Smooth muscle cell of the coronary artery (primary cell): ENCODE measurements at places on chromosomes 16 and 17. TPM values are rescaled to one million over a fixed set of nuclear protein-coding genes. Genes with fewer than 3 reads are reported as not detected.

The ACSM2A gene
- not detected in 2 replicates for total RNA-seq

The TBC1D3I gene
- 0.08 TPM in 1 of 2 replicates, not detected in the other for total RNA-seq

The TEX14 gene
- 0.08 TPM in 1 of 2 replicates, not detected in the other for total RNA-seq

The MT4 gene
- not detected in 2 replicates for total RNA-seq

The KRTAP2-3 gene
- total RNA-seq = not detected in 2 replicates

The SCGB1C2 gene
- not detected in 2 replicates for total RNA-seq

The SPNS3 gene
- total RNA-seq = not detected in 2 replicates

The FBXW10 gene
- under 0.01 TPM in 1 of 2 replicates, not detected in the other for total RNA-seq

The TLCD1 gene
- 4.4 and 5.3 TPM in 2 replicates for total RNA-seq

The PIRT gene
- total RNA-seq = not detected in 2 replicates

The HES7 gene
- total RNA-seq = not detected in 2 replicates

The KRTAP4-4 gene
- not detected in 2 replicates for total RNA-seq

The SGCA gene
- 1.8 and 8.4 TPM in 2 replicates for total RNA-seq

The CCL7 gene
- total RNA-seq = 0.70 TPM in 1 of 2 replicates, not detected in the other

The CREBBP gene
- total RNA-seq = 9.7 and 11.3 TPM in 2 replicates

The SPN gene
- under 0.01 TPM in 1 of 2 replicates, not detected in the other for total RNA-seq

The LGALS9 gene
- total RNA-seq = 1.5 and 3.0 TPM in 2 replicates

The SMPD3 gene
- not detected in 2 replicates for total RNA-seq

The KRT28 gene
- not detected in 2 replicates for total RNA-seq

The TVP23C gene
- 27.1 and 33.8 TPM in 2 replicates for total RNA-seq

The ABCC11 gene
- 0.08 TPM in 1 of 2 replicates, not detected in the other for total RNA-seq

The ASPHD1 gene
- 3.4 and 13.5 TPM in 2 replicates for total RNA-seq

The NEUROD2 gene
- not detected in 2 replicates for total RNA-seq

The NOTUM gene
- total RNA-seq = 0.08 TPM in 1 of 2 replicates, not detected in the other

The EME1 gene
- total RNA-seq = 0.59 and 2.6 TPM in 2 replicates

The TMEM100 gene
- 0.08 and 1.2 TPM in 2 replicates for total RNA-seq

The ACSF3 gene
- total RNA-seq = 11.1 and 19.2 TPM in 2 replicates

The KIF19 gene
- total RNA-seq = 1.1 TPM in 1 of 2 replicates, not detected in the other

The TP53TG3C gene
- not detected in 2 replicates for total RNA-seq

The ALOX15B gene
- total RNA-seq = 0.12 TPM in 1 of 2 replicates, not detected in the other

The KIFC3 gene
- 26.1 and 67.9 TPM in 2 replicates for total RNA-seq

The KRTAP17-1 gene
- total RNA-seq = not detected in 2 replicates

The HOXB4 gene
- 0.35 and 0.90 TPM in 2 replicates for total RNA-seq

The CACNG5 gene
- total RNA-seq = not detected in 2 replicates

The EZH1 gene
- 6.7 and 31.2 TPM in 2 replicates for total RNA-seq

The KIF18B gene
- 0.68 TPM in 1 of 2 replicates, not detected in the other for total RNA-seq

The SHPK gene
- total RNA-seq = 10.4 and 11.6 TPM in 2 replicates

The ZNF200 gene
- total RNA-seq = 5.1 and 8.0 TPM in 2 replicates

The IGSF6 gene
- not detected in 2 replicates for total RNA-seq

The TMEM106A gene
- 1.6 and 2.0 TPM in 2 replicates for total RNA-seq

The TRAPPC1 gene
- 57.1 and 61.6 TPM in 2 replicates for total RNA-seq

The UMOD gene
- not detected in 2 replicates for total RNA-seq
